Nasal cavity respiratory epithelium epithelial cell of viscerocranial mucosa (primary cell): ENCODE measurements at places on chromosomes 5 and 9. TPM values are rescaled to one million over a fixed set of nuclear protein-coding genes. Genes with fewer than 3 reads are reported as not detected.

The CFAP90 gene
- total RNA-seq = not detected in 2 replicates

The SH3PXD2B gene
- total RNA-seq = 14.0 and 47.7 TPM in 2 replicates

The FOXD1 gene
- total RNA-seq = 5.2 and 13.0 TPM in 2 replicates

The MSMP gene
- total RNA-seq = not detected in 2 replicates

The WDR31 gene
- total RNA-seq = 4.1 and 4.8 TPM in 2 replicates

The SPATA9 gene
- total RNA-seq = not detected in 2 replicates

The TMEM215 gene
- not detected in 2 replicates for total RNA-seq

The CER1 gene
- total RNA-seq = not detected in 2 replicates

The EQTN gene
- total RNA-seq = 0.14 TPM in 1 of 2 replicates, not detected in the other

The FABP6 gene
- under 0.01 and 0.64 TPM in 2 replicates for total RNA-seq

The TCERG1 gene
- 39.3 and 50.3 TPM in 2 replicates for total RNA-seq

The CA9 gene
- 0.68 and 7.5 TPM in 2 replicates for total RNA-seq

The GABRP gene
- 1.4 TPM in 1 of 2 replicates, not detected in the other for total RNA-seq

The CYLC2 gene
- not detected in 2 replicates for total RNA-seq

The ANXA2R gene
- under 0.01 and 1.00 TPM in 2 replicates for total RNA-seq

The ZDHHC11B gene
- under 0.01 and 0.14 TPM in 2 replicates for total RNA-seq

The SLC36A2 gene
- total RNA-seq = not detected in 2 replicates

The SLC27A6 gene
- 0.28 and 0.34 TPM in 2 replicates for total RNA-seq

The ANKRD18B gene
- total RNA-seq = 8.0 and 13.7 TPM in 2 replicates

The DRD1 gene
- total RNA-seq = not detected in 2 replicates

The RC3H2 gene
- 57.8 and 81.7 TPM in 2 replicates for total RNA-seq

The TAF9 gene
- total RNA-seq = 102 and 108 TPM in 2 replicates

The C9orf153 gene
- 0.34 and 0.64 TPM in 2 replicates for total RNA-seq

The OGN gene
- not detected in 2 replicates for total RNA-seq

The NOXA1 gene
- 0.68 and 3.3 TPM in 2 replicates for total RNA-seq

The FOXD4L5 gene
- under 0.01 and 0.14 TPM in 2 replicates for total RNA-seq

The PPP3R2 gene
- total RNA-seq = not detected in 2 replicates

The TRAF1 gene
- 1.0 and 2.3 TPM in 2 replicates for total RNA-seq

The GRIN1 gene
- 0.57 and 1.0 TPM in 2 replicates for total RNA-seq

The KIF12 gene
- total RNA-seq = under 0.01 and 0.78 TPM in 2 replicates

The SH3TC2 gene
- 5.1 and 6.0 TPM in 2 replicates for total RNA-seq

The MARCHF3 gene
- total RNA-seq = 0.36 and 3.4 TPM in 2 replicates

The HNRNPK gene
- 554 and 588 TPM in 2 replicates for total RNA-seq

The TLE1 gene
- 43.7 and 51.3 TPM in 2 replicates for total RNA-seq

The SLC45A2 gene
- total RNA-seq = 0.14 TPM in 1 of 2 replicates, not detected in the other

The PDE8B gene
- under 0.01 and 0.07 TPM in 2 replicates for total RNA-seq

The ELP1 gene
- total RNA-seq = 55.0 and 64.6 TPM in 2 replicates

The NXNL2 gene
- under 0.01 and 0.07 TPM in 2 replicates for total RNA-seq

The ACTL7A gene
- total RNA-seq = not detected in 2 replicates

The EIF4E1B gene
- total RNA-seq = not detected in 2 replicates

The CARD9 gene
- total RNA-seq = 0.34 and 1.2 TPM in 2 replicates
